ENCODE measurements at places on chromosomes 2 and 18.

DNA sequence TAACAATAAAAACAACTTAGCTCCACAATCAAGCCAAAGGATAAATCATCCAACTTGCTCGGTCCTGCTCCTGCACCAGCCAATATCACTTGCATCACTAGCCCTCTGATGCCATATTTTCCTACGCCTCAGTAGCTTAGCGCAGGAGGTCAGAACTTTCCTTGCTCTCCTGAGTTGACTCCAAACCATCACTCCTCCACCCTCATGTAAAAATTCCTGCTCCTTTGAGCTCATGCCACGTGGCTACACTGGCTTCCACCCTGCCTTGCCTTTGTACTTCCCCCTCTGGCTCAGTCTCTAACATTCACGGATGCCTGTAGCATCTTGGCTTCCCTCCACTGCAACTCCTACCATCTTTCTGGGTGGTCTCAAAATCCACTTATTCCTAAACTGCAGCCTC, 25.2 kb downstream of the AAK1 start:
- DNase-seq = no peak

- no peak for DNase-seq
Observed at GRCh38 chr2:151175864-151176263, 85.8 kb downstream of the RBM43 start.

DNA sequence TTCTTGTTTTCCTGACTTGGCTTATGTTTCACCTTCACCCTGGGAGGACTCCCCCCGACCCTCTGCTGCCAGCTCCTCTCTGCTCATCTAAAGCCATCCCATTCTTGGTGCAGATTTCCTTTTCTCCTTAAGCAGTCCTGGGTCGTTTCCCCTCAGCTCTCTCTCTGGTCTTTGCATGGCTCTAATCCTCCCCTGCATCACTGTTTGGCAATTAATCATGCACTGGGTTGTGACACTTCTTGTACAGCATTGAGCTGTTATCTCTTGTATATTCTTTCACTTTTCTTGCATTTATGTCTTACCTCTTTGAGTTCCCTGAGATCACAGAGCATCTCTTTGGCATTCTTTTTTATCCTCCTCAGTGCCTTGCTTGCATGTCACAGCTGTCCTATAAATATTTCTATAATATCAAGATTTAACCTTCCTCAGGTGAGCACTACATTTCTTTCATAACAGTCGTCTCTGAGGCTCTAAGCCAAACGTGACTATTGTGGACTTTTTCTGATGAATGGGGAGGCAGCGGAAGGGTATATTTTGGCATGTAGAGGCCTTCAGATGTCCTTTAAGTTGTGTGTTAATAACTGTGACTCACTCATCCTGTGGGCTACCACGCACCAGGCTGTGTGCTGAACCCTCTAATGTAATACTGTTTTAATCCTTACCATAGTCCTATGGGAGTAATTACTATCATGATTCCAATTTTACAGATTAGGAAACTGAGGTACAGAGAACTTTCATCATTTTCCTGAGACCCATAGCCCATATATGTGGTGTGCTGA, 507.5 kb downstream of the SLC4A3 start:
- no peak for DNase-seq

DNA sequence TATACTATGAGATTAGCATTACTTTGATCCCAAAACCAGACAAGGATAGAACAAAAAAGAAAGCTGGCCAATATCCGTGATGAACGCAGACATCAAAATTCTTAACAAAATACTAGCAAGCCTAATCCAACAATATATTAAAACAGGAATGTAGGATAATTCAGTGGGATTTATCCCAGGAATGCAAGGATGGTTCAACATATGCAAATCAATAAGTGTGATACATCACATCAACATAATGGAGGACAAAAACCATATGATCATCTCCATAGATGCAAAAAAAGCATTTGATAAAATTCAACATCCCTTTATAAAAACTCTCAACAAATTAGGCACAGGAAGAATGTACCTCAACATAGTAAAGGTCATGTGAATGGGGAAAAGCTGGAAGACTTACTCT, 158.5 kb downstream of the KCNE4 start:
- no peak for DNase-seq

GRCh38 chr18:62797329-62797728, 82.0 kb downstream of the PHLPP1 start:
- DNase-seq = no peak

GRCh38 chr2:38494394-38494793, 108.3 kb downstream of the HNRNPLL start:
- no peak for DNase-seq

DNA sequence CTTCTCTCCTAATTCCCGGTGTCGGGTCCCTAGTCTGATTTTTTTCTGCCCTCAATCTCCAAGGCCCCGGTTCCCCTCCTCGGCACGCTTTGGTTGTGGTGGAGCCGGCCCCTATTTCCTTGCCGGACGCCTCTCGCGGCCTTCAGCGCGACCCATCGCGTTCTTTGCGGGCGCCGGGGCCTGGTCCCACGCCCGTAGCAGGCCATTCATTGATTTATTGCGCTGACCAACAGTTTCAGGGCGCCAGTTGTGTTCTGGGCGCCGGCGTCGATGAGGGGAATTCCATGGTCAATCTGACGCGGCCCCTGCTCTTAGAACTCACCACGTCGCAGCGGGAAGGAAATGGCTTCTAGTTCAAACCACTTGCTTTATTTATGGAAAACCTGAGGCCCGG, 396 bp downstream of the CNOT9 start:
- DNase-seq = peak; percentile 74

GRCh38 chr2:15271941-15272542, 289.1 kb downstream of the NBAS start:
- no peak for DNase-seq

- DNase-seq = no peak
Observed at GRCh38 chr2:48983551-48983950, 170.8 kb downstream of the FSHR start.

DNA sequence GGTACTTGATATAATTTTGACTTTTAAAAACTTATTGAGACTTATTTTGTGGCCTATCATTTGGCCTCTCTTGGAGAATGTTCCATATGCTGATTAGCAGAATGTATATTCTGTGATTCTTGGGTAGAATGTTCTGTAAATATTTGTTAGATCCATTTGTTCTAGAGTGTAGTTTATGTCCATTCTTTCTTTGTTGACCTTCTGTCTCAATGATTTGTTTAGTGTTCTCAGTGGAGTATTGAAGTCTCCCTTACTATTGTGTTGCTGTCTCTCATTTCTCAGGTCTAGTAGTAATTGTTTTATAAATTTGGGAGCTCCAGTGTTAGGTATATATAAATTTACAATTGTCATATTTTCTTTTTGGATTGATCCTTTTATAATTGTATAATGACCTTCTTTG, 349.6 kb upstream of the CWC22 start:
- DNase-seq = no peak

DNA sequence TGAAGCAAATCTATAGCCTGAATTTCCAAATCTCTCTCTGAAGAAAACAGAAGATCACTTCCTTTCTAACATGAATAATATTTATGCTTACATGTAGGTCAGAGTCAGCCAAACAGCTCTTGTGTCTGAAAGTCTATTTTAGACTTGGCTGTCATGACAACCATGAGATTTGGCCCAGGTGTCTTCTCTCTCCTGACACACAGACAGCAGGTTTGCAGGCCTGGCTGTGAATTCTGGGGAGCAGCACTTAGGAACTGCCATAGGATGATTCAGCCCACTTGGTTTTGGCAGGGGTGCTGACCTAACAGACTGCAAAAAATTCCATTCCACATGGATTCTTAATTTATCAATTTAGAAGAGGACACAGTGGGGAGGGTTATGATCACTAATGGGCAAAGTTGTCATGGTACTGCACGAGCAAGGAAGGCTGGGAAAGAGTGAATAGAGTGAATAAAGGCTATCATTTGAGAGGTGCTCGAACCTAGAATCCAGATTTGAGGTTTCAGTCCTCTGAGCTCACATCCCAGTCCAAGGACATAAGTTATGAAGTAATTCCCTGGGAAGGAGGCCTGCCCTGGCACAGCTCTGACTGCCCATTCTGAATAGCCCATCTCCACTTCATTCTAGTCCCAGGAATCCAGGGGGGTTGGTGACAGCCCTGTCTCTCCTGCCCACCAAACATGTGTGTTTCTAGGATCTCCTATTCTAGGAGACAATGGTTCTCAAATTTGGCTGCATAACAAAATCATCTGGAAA, 453.9 kb upstream of the TRIB2 start:
- no peak for DNase-seq

DNA sequence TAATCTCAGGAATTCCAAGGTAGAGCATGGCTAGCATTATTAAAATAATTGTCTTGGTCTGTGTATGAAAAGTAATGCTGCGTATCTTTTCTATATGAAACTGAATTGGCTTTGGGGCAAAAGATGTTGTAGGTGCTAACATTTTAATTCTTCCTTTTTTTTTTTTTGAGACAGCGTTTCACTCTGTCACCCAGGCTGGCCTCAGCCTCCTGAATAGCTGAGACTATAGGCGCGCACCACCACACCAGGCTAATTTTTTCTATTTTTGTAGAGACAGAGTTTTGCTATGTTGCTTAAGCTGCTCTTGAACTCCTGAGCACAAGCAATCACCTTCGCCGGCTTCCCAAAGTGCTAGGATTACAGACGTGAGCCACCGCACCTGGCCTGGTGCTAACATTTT, 172.6 kb upstream of the STON1 start:
- DNase-seq = no peak

DNA sequence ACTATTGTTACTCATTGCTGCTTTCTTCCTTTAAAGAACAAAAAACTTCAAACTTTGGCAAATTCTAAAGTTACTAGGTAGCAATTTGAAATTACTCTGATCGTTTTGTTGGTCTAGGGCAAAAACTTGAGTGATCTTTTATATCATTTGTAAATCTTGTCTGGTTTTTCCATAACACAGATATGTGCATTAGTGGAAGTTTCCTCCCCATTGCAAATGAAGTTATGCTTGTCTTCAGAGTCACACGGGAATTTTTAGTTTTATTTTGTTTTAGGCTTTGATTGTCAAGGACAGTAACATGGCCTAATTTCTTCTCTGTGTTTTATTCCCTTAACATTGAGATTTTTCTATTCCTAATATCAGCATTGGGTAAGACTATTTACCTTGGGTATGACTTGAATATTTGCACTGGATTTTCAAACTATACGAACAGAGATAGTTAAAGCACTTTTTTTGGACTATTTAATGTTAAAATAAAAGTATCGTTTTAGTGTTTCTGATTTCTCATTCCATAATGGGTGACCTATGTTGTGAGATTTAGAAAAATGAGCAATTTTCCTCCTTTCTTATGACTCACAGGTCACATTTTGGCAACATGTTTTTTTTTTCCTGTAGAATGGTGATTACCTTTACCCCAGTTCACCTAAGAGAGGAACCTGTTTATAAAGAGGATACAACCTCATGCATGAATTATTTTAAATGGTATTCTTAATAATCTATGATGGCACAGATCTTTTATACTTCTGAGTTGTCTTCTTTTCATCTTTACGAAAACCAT, 65.0 kb downstream of the BABAM2 start:
- DNase-seq = no peak

DNA sequence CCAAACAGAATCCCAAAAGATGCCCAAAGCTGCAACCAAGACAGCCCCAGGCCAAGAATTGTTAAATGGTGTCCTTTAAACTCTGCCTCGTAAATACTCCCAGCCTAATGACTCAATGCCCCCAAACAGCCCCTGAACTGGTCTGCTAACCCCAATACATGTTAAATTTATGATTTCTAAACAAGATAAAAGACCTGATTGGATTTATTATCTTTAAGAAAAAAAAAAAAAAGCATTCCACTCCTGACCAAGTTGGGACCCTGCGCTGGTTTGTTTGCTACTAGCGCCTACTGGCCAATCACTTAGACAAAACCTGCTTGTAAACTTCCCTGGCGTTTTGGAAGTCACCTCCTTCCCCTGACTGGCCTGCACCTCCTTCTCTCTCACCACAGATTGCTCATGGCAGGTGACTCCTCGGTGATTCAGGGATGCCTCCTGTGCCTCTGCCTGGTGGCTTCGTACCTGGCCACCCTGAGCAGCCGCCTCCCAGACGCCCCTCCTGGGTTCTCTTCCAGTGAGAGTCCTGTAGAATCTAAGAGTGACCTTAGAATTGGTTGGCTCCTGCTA, 121.3 kb downstream of the BCL11A start:
- no peak for DNase-seq

GRCh38 chr2:142041105-142041504, 89.7 kb downstream of the LRP1B start:
- no peak for DNase-seq

DNA sequence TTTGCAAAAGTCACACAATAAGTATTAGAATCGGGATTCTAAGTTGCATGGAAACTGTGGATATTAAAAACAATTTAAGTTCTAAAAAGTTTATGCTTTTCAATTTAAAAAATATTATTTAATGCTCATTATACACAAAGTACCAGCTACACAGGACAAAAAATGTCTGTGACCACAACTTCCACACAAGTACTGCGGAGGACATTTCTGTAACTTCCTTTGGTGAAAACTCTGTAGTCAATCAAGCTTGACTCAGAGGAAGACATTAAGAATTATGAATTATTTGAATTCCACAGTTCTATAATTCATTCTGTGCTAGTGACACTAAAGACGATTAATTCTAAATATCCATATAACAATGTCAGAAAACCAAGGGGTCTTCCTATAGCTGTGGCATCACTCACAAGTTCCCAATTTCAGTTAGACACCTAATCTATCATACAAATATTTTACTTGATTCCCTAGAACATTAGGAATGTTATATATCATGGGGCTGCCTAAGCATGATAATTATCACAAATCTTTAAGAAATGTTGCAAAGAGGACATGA, 120.5 kb downstream of the AFF3 start:
- DNase-seq = no peak

GRCh38 chr2:176471949-176472348, 202.7 kb downstream of the MTX2 start:
- no peak for DNase-seq

DNA sequence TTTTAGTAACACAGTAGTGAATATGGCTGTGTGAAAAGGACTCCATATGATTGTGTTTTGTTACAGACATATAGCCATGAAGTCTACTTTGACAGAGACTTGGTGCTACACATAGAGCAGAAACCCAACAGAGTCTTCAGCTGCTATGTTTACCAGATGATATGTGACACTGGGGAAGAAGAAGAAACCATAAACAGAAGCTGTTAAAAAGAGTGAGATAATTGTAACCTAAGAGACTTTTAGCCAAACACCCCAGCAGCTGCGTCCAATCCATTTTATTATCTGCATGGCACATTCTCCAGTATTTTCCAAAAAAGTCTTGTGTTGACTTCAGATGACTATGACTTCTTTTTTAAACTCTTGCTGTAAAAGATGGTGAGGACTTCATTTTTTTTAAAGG, 41.4 kb upstream of the CYBRD1 start:
- DNase-seq = no peak

DNA sequence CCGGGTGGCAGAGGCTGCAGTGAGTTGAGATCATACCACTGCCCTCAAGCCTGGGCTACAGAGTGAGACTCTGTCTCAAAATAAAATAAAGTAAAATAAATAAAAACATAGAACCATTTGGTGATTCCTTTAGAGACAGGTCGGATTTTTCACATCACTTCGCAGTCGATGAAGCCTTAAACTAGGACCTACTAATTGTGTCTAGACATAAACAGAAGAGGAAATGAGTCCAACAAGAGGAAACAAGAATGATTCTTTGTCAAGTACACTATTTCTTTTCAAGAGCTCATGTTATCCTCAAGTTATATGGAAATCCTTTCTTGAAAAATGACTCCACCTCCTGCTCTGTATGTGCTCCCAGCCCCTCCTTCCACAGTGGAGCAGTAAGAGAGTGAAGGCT, 758.9 kb downstream of the DPP10 start:
- no peak for DNase-seq

- DNase-seq = no peak
Observed at GRCh38 chr2:184851576-184851975, 253.2 kb downstream of the ZNF804A start.

- DNase-seq = no peak
Observed at GRCh38 chr18:46693996-46694395, 37.0 kb upstream of the LOXHD1 start.
